ENCODE measurements at places on chromosomes 4 and X.

DNA sequence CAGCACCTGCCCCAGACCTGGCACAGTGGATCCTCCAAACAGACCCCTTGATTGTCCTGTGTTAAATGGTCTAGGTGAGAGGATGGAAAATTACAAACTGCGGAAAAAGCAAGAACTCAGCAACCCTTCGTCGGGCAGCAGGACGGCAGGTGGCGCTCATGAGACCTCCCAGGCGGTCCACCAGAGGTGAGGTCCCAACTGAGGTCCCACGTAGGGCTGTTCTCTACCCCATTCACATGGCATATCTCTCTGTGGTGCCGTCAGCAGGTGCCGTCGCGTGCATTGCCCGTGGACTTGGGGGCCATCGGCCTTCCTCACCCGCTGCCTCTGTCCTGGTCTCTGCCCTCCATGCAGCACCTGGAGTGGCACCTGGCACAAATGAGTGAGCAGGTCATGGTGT lies 88.2 kb downstream of the CRMP1 start:
- DNase-seq: no peak

DNA sequence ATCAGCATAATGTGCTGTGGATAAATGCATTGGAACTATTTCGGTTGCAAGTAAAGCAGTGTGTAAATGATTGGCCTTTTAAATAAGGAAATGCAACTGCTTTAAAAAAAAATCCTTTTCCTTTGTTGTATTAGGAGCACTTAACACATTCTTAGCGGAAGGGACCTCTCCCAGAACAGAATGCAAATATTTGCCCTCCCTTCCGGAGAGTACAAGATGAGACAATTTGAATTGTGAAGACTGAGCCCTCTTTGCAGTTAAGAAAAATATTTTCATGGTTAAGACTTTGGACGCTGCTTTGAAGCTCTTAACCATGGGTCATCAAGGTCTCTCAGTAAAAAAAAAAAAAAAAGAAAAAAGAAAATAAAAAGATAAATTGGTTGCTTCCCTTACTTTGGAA lies 9.5 kb upstream of the NOX1 start:
- DNase-seq: no peak

GRCh38 chr4:85842540-85842939 lies 367.6 kb downstream of the ARHGAP24 start:
- DNase-seq: no peak

- DNase-seq: no peak
Observed at GRCh38 chr4:61201961-61202637, 2.0 kb downstream of the ADGRL3 start.

DNA sequence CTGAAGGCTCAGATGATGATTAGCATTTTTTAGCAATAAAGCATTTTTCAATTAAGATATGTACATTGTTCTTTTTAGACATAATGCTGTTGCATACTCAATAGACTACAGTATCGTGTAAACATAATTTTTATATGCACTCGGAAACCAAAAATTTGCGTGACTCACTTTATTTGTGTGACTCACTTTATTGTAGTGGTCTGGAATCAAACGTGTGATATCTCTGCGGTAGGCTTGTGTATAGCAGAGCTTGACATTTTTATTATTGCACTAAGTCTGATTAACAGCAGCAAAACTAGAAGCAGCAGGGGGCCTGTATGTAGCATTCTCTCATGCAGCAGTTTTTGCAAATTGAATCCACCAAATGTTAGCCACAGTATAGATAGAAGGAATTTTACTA lies 119.1 kb upstream of the PRDX4 start:
- DNase-seq: no peak

- DNase-seq: no peak
Observed at GRCh38 chr4:108168671-108169523, at the start of gene LEF1. Gene LEF1, minus strand, starts transcription at chr4:108168932. Its CDS starts 1,165 bp downstream, at chr4:108167767.

DNA sequence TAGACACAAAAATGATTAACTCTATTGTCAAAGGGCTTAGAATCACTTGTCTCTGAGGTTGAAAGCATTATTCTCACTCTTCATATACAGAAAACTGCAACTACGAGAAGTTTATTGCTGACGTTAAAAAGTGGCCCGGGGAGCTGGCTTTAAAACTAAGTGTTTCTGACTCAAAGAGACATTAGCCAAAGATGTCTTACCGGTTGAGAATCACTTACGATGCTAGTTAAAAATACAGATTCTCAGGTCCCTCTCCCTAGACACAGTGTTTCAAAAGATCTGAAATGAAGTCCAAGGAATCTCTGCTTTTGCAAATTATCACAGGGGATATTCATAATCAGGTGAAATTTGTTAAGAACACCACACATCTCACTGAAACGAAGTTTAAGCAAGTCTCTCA lies 1.2 kb downstream of the GNPDA2 start:
- no peak for DNase-seq

GRCh38 chr4:160423879-160424451 lies 1321.1 kb downstream of the RAPGEF2 start:
- no peak for DNase-seq

DNA sequence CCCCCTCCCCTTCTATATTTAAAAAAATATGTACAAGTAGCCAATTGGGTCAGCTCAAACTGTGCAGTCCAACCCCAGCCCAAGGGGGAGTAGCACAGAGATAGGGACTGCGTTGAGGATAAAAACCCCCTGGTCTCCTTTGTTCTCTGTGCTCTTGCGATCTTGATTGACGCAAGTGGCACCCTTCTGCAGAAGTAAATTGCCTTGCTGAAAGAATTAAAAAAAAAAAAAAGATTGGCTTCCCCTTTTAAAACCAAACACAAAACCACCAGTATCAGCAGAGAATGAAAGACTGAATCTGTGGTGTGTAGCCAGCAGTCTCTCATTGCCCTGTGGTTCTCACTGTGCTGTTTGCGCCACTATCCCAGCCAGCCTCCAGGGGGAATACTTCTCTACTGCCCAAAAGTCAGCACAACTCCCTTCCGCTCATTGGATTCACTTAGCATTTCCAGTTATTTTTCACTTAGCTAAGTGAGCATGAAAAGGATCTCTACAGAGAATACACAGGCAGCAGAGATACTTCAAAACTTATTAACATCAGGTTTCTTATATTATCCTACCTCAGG lies 29.7 kb downstream of the MANBA start:
- no peak for DNase-seq

DNA sequence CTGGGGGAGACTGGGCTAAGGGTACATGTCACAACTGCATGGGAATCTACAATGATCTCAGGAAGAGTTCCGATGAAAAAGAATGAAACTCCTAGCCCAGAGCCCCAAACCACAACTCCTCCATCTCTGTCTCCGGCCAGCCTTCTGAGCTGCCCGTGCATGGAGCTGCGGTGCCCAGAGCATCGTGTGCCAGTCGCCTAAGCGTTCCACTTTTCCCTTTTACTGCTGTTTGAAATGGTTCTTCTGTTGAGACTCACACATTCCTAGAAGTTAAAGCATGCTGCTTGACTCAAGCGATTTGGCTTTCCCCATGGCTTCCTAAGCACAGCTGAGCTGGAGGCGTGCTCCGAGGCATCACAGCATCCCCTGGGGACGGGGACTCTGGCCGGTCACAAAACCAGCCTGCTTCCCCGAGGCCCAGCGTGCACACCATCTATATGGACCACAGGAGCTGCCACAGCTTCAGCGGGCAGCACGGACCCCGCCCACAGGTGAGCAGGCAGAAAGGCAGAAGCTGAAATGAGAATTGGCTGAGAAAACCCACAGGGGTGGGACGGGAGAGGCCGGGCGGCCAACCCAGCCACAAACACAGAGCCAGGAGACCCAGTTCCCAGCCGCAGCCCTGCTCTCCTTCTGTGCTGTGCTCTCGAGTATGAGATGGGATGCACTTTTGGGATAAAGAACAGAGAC lies 5.0 kb downstream of the CCNQ start:
- DNase-seq: no peak

DNA sequence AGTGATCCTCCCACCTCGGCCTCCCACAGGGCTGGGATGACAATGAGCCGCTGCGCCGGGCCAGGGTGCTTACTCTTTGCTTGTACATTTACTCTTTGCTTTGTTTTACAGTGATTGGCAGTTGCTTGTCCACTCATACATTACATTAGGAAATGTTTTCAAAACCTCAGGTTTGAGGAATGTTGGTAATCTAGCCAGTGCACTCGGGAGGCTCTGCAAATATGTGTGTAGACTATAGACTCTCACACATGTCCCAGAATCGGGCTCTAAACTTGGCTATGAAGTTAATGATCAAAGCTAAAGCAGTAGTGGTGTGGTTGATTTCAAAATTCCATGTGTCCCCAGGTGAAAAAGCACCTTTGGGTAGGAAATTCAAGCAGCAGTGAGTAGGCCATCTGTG lies 20.5 kb downstream of the TRMT44 start:
- DNase-seq: no peak

- no peak for DNase-seq
Observed at GRCh38 chr4:75922588-75922987, 18.2 kb downstream of the NAAA start.

DNA sequence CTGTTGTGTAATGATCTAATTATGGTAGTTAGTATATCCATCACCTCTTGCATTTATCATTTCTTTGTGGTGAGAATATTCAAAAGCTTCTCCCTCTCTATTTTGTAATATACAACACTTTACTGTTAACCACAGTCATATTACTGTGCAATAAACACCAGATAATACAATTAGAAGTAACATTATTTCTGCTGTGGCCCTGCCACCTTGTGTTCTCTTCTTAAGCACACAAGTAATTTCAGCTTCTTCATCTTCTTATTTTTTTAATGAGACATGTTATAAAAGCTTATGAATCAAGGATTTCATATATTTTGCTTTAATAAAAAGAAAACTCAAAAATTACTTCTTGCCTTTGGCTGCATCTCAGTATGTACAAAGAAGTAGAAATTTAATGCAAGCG lies 675.2 kb upstream of the INTU start:
- peak; percentile 24 for DNase-seq

GRCh38 chr4:15882675-15883086 lies 55.9 kb downstream of the FGFBP1 start:
- DNase-seq: peak; percentile 66

DNA sequence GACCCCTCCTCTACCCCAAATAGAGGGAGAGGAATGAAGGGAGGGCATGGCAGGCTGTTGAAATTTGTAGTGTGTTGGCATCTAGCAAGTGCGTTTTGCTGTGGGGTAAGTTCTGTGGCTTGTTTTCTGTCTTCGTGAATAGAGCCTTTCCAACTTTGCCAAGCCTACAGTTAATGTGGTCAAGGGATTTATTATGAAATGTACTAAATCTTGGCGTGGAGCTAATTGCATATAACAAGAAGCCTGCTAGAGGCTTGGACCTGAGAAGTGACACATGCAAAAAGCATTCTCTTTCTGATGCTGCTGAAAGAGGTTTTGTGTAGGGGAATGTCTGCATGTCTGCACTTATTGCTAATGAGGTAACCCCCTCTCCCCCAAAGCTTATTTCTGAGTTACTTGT lies 132.2 kb downstream of the BMPR1B start:
- peak; percentile 33 for DNase-seq

- DNase-seq: no peak
Observed at GRCh38 chr4:128357286-128357685, 69.7 kb upstream of the PGRMC2 start.

GRCh38 chr4:17082186-17082585 lies 183.7 kb upstream of the LDB2 start:
- no peak for DNase-seq

- DNase-seq: no peak
Observed at GRCh38 chr4:165191348-165191656, 16.1 kb upstream of the KLHL2 start.

DNA sequence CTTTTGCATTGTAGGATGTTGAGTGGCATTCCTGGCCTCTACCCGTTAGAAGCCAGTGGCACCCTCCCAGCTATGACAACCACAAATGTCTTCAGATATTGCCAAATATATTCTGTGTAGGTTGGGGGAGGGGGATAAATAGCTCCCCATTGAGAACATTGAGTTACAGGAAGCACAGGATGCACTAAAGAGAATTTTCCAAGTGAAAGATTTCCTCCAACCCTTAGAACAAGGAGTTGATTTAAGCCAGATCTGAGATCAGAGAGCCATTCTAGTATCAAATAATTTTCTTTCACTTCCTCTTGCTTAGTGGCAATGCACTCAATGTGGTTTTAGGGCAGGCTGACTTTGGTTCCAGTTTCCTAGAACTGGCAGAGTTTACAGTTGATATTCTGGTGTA lies 436.6 kb downstream of the C4orf33 start:
- DNase-seq: no peak

GRCh38 chr4:94378047-94378446 lies 35.4 kb upstream of the HPGDS start:
- DNase-seq: no peak

- no peak for DNase-seq
Observed at GRCh38 chr4:3781193-3781886, 15.2 kb downstream of the ADRA2C start.

DNA sequence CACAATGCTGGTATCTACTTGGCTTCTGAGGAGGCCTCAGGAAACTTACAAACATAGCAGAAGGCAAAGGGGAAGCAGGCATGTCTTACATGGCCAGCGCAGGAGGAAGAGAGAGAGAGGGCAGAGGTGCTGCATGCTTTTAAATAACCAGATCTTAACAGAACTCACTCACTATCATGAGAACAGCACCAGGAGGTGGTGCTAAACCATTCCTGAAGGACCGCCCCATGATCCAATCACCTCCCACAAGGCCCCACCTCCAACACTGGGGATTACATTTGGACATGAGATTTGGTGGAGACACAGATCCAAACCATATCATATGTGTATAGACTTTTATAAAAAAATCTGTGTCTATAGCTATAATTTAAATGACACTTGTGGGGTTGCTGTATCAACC lies 48.6 kb upstream of the ERVMER34-1 start:
- DNase-seq: no peak
